NCI-H774 (cell line): ENCODE measurements at places on chromosomes 1 and 21.

DNA sequence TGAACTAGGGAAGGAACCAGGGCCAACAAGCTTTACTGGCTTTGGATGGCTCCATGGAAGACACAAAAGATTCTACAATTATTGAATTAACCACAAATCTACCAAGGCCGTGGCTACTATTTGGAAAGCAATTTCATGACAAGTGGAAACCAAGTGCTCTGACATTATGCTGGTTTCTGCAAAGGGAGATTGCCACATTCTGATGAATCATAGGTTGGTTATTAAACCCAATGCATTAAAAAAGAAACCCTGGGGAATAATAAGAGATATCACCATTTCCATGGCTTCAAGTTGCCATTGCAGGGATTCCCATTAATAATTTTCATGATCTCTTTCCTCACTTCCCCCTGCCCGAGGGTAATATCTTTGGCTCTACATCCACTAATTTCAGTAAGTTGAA lies 359.2 kb upstream of the NCAM2 start:
- no peak for DNase-seq

GRCh38 chr1:165067829-165068228 lies 288.7 kb downstream of the LMX1A start:
- DNase-seq: no peak

- no peak for DNase-seq
Observed at GRCh38 chr1:244065960-244066388, 14.9 kb downstream of the ZBTB18 start.

DNA sequence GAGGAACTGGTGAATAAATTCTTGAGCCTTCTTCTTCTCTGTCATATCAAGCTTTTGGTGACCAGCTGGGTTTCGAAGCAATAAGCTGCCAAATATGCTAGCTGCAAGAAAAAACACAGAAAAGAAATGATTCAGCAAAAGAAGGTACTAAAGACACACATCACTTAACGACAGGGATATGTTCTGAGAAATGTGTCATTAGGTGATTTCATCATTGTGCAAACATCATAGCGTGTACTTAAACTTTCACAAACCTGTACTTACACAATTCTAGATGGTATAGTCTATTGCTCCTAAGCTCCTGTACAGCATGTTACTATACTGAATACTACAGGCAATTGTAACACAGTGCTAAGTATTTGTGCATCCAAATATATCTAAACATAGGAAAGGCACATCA lies 2.9 kb upstream of the MTF1 start:
- no peak for DNase-seq
